ENCODE measurements at places on chromosomes 16 and 17.
A peak's percentile ranks its signal among the peaks of the same experiment; 100 is the strongest.

DNA sequence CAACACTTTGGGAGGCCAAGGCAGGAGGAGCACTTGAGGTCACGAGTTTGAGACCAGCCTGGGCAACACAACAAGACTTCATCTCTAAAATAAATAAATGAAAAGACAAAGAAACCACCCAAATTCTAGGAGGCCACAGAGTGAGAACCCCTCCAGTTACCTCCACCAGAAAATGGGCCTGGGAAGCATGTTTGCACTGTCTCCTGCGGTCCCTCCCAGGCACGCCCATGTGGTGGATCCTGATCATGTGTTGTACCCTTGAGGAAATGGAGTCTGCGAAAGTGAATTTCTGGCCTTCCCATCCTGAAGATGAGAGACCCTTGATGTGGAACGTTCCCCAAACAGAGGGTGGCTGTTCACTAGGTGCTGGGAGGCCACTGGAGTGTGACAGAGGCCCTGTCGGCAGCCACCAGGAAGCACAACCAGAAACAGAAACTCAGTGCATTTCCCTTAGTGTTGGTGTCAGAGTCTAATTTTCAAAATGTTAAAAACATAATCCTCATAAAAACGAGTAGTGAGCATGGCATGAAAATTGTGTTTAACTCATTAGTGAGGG lies 19.2 kb upstream of the USP22 start:
- no peak overlapping the region for H3K4me3 ChIP-seq
- H3K36me3 ChIP-seq: no peaks in the 10 kb centered on the region
- H3K4me1 ChIP-seq: no peaks in the 10 kb centered on the region
- DNase-seq: no peak

DNA sequence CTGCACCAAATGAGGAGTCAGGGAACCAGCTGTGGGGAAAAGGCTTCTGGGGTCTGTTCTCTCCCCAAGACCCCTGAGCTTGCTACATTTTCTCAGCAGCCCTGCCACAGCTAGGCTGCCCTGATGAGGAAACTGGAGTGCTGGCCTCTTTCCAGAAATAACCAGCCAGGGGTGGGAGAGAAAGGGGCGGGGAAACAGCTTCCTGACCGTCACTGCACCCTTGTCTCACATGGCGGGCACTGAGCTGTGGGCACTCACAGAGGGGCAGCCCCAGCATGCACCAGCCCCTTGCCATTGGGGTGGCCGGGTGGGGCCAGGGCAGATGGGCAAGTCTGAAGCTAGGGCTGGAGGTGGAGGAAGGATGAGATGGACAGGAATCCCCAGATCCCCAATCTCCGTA lies 2.9 kb downstream of the SRL start:
- no peaks in the 10 kb centered on the region for H3K27me3 ChIP-seq
- H3K4me1 ChIP-seq: no peaks in the 10 kb centered on the region
- no peak for DNase-seq
- H3K4me3 ChIP-seq: no peak overlapping the region
- H3K27ac ChIP-seq: no peak overlapping the region

DNA sequence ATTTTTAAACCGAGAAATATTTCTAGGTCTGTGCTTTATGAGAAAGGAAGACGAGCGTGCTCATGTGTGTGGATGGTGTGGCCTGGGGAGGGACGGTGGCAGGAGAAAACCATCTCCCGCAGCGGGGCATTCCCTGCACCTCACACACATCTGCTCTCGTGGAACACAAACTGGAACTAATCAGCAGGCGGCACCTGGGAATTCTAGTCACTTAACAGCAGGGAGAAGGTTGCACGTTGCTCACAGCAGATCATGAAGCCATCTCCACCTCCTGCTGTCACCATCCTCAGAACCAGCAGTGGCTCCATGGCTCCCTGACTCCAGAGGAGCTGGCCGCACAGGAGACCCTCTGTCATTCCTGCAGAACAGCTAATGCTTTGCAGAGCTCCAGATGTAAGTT lies 35.2 kb downstream of the ADCY9 start:
- no peaks in the 10 kb centered on the region for H3K27me3 ChIP-seq
- peaks cover 52% of the 10 kb centered on the region for H3K4me1 ChIP-seq
- H3K27ac ChIP-seq: no peak overlapping the region
- no peak for DNase-seq
- no peak overlapping the region for H3K4me3 ChIP-seq

- no peaks in the 10 kb centered on the region for H3K36me3 ChIP-seq
- peaks cover 2% of the 10 kb centered on the region for H3K27me3 ChIP-seq
- H3K4me1 ChIP-seq: no peaks in the 10 kb centered on the region
- no peak for DNase-seq
Measured at GRCh38 chr16:17983847-17984639, 352.5 kb downstream of the NPIPA8 start.

DNA sequence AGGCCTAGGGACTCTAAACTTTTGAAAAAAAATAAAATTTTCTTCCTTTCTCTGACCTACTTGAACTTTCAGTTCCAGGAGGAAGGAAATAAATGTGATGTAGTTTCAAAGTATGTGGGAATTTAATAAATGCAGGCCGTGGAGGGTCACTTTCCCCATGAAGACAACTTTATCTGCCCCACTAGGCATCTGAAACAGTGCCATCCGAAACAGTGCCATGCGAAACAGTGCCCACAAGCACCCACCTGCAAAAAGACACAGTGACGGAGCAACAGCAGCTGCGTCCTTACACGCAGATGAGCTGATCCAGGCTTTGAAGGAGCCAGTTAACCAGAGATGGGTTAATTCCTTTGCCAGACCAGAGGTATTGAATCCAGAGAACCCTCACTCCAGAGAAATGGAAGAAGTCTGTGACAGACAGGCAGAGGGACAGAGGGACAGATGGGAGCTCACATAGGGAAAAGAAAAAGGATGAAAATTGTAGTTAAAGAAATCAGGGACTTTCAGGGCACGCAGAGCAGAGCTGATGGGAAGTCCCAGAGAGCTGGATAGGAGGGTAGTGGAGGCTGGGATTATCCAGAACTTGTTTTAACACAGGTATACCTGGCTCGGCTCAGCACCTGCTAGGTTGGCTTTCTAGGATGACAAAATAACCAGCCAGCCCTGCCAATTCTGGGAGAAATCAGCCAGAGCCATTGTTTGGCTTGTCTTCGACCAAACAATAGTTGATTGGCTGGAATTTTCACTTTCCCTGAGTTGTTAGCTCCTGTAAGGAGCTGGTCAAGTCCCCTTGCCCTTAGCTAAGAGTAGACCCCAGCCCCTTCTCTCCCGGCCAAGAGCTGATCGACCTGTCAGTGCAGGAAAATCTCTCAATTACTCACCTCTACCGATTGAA lies 17.1 kb upstream of the HOXB13 start:
- peaks cover 83% of the 10 kb centered on the region for H3K27me3 ChIP-seq
- H3K36me3 ChIP-seq: no peaks in the 10 kb centered on the region
- no peak overlapping the region for H3K4me3 ChIP-seq

- H3K4me1 ChIP-seq: peaks cover 14% of the 10 kb centered on the region
- no peaks in the 10 kb centered on the region for H3K36me3 ChIP-seq
- no peaks in the 10 kb centered on the region for H3K27me3 ChIP-seq
- H3K27ac ChIP-seq: no peak overlapping the region
Measured at GRCh38 chr17:27512031-27512430, 55.8 kb downstream of the KSR1 start.

DNA sequence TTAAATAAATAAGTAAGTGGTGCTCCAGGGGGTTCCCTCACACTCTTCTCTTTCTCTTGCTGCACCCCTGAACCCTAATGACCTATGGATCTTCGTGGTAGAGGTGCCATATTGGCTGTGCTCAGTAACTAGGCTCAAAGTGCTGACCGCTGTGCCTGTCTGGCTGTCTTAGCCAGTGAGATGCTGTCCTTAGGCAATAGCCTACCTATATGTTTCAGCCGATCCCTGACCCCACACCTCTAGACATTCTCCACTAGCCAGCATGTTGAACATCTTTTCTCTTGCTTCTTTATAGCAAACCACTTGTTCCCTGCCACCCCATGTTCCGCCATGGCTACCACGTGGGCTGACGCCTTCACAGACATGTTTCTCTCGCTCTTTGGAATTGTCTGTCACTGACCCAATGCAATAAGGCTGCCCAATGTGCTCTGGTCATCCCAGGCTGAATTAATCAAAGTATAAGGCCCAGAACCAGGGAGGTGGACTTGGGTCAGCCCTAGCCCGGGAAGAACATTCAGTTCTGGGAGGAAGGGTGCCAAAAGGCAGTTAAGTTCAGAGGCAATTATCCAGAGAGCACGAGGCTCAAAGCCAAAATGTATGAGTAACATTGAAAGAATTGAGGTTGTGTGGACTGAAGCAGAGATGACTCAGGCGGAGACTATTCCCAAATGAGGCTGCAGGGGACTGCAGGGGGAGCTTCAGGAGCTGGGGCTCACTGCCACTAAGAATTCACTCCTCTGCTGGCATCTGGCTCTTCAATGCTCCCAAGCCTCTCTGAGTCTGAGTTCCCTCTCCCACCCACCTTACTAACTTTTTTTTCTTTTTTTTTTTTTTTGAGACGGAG lies 28.7 kb upstream of the TNRC6A start:
- H3K4me1 ChIP-seq: no peaks in the 10 kb centered on the region
- H3K36me3 ChIP-seq: no peaks in the 10 kb centered on the region
- peaks cover 8% of the 10 kb centered on the region for H3K27me3 ChIP-seq
- DNase-seq: no peak

- H3K4me3 ChIP-seq: no peak overlapping the region
- no peak overlapping the region for H3K27ac ChIP-seq
- H3K4me1 ChIP-seq: no peaks in the 10 kb centered on the region
- peaks cover 10% of the 10 kb centered on the region for H3K27me3 ChIP-seq
- no peaks in the 10 kb centered on the region for H3K36me3 ChIP-seq
- no peak for DNase-seq
Measured at GRCh38 chr16:5455110-5455509, 357.5 kb upstream of the EEF2KMT start.

GRCh38 chr17:67629971-67630320 lies 87.8 kb upstream of the NOL11 start:
- H3K27ac ChIP-seq: no peak overlapping the region
- H3K36me3 ChIP-seq: peaks cover 7% of the 10 kb centered on the region
- no peak overlapping the region for H3K4me3 ChIP-seq
- DNase-seq: peak; percentile 13
- no peaks in the 10 kb centered on the region for H3K27me3 ChIP-seq

DNA sequence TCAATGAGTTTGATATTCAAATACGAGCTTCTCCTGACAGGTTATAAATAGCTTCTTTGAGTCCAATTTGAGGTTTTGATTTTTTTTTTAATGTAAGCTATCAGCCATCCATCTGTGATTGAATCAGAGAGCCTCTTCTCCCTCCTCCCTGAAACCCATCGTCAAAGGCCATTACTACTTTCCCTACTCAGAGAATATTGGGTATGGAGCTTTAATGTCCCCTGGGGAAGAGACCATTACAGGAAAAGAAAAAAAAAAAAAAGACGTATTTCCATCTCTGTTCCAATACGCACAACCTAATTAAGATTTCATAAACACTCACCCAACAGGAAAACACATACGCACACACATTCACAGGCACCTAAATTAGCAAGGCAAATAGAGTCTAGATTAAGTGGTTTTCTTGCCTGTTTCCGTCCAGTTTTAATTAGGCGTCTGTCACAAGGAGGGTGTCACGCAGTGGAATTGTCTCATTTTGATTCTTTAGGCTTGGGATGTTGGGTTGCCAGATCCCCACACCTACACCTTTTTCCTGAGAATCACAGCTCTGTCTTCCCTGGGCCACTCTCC lies 194.3 kb upstream of the RPL38 start:
- H3K36me3 ChIP-seq: no peaks in the 10 kb centered on the region
- no peak overlapping the region for H3K4me3 ChIP-seq
- peaks cover 7% of the 10 kb centered on the region for H3K4me1 ChIP-seq
- DNase-seq: no peak
- H3K27me3 ChIP-seq: peaks cover 5% of the 10 kb centered on the region

DNA sequence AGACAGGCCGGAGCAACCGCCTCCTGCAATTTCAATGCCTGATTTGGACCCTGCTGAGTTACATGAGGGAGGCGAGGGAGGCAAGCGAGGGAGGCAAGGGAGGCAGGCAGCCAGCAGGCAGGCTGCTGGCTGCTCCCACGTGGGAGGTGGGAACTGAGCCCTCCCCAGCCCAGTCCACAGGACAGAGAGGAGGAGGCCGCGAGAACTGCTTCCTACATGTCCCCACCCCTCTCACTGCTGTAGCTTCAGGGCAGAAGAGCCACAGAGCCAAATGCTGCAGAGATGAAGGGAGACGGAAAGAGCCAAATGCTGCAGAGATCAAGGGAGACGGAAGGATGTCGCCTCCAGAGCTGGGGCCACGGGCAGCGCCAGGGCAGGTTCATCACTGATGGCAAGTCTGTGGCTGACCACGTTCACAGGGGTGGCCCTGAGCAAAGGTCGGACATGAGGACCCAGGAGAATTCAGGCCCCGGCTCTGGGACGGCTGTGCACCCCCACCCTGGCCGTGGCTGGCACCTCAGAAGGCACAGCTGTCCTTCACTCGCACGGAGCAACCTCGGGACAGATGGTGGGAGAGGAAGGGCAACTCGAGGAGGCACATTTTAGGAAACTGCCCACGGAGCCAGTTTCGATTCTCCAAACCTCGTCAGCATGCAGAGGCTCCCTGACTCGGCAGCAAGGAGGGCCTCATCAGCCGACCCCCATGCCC lies 21.5 kb downstream of the RPH3AL start:
- no peak overlapping the region for H3K27ac ChIP-seq
- H3K27me3 ChIP-seq: no peaks in the 10 kb centered on the region
- peak overlapping the region; percentile 69 for H3K4me3 ChIP-seq
- DNase-seq: peak; percentile 44
- H3K4me1 ChIP-seq: peaks cover 56% of the 10 kb centered on the region

DNA sequence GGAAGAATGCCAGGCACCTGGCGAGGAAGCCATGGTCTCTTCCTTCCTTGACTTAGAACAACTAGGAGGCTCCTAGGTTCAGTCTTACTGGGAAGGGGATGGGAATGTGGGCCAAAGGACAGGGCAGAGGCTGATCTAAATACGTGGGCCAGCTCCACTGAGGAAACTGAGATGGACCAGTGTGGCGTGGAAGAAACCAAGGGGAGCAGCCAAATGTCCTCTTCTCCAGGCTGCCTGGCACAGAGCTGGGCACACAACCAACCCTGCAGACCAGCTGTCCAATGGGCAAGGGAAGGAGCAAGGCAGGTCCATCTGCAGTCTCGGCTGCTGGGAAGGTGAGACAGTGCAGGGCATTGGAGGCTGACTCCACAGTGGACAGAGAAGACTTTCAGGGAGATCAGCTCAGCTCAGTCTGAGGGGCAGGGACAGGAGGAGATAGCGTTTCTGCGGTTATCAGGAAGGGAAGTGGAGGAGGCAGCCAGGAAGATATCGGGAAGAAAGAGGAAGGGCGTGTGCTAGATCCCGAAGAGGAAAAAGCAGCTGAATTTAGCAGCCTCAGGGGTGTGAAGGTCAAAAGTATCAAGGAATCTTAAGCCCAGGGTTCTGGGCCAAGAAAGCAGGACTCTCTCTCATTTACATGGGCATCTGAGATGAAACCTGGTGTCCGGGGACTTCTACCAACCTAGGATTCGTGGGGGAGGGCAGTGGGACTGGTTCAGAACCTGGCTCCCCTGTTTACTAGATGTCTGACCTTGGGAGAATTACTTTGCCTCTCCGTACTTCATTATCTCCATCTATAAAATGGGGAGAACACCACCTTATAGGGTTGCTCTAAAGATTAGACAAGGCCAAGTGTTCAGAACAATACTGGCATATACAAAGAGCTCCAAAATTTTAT lies 1.8 kb downstream of the KIFC3 start:
- H3K27ac ChIP-seq: no peak overlapping the region
- peaks cover 23% of the 10 kb centered on the region for H3K4me1 ChIP-seq
- H3K27me3 ChIP-seq: peaks cover 20% of the 10 kb centered on the region
- no peak for DNase-seq
- no peak overlapping the region for H3K4me3 ChIP-seq
- H3K36me3 ChIP-seq: no peaks in the 10 kb centered on the region

Data from activated naive CD4-positive, alpha-beta T cell treated with anti-CD3 and anti-CD28 coated beads for 36 hours (primary cell).